CD4-positive, CD25-positive, alpha-beta regulatory T cell (primary cell): ENCODE measurements at places on chromosomes 5 and 9. TPM values are rescaled to one million over a fixed set of nuclear protein-coding genes. Genes with fewer than 3 reads are reported as not detected.

The C9orf153 gene
- not detected for polyA plus RNA-seq

The IL17B gene
- not detected for polyA plus RNA-seq

The DMRT2 gene
- polyA plus RNA-seq, result not detected

The GABRA1 gene
- polyA plus RNA-seq, result not detected

The NFIB gene
- not detected for polyA plus RNA-seq

The C9 gene
- not detected for polyA plus RNA-seq

GRCh38 chr5:68252673-68253623 lies 37.4 kb downstream of the PIK3R1 start:
- peak; percentile 38 for DNase-seq

DNA sequence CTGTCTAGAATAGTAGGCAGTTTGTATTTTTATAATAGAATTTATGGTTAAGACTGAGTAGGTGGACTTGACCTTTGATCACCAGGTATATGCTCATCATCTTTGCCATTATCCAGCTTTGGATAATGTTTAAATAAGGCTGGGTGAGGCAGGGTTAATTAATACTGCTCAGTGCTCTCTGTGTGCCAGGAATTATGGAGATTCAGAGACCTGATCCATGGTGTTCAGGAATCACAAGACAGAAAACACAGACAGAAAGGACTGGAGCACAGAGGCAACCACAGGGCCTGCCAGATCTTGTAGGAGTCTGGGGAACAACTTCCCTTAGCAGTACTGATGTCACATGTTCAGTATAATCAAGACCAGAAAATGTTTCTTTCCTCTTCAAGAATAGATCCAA lies 186.3 kb upstream of the ADCY2 start:
- no peak for DNase-seq

- no peak for DNase-seq
Measured at GRCh38 chr5:142405023-142405422, 80.2 kb upstream of the SPRY4 start.

DNA sequence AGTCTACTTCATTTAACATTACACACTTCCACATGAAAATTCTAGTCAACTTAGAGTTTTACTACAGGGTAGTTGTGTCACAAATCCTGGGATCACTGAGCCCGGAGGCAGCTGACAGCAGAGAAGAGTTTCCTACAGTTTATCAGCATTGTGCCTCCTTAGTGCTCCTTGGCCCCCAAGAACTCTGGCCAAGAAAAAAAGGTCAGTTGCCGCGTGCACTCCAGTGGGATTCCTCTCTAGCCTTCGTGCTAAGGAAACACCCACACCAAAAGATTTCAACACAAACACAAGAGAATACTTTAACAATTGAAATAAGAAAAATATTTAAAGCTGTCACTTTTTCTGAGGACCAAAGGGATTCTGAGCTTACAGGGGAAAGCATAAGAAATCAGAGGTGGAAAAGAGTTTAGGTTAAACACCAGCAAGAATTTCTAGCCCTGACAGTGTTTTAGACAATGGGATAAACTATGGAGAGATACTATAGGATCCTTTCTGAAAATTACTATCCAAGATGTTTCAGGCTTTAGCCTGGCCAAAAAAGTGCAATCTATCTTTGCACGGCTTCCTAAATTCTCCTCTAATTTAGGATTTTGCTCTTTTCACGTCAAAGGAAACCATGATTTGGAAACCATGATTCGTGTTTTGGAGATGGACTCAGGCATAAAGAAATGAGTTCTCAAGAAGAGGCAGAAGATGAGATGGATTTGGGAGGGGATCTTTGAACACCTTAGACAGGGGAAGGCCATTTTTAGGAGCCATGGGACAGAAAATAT lies 606.8 kb downstream of the RAB3C start:
- no peak for DNase-seq

DNA sequence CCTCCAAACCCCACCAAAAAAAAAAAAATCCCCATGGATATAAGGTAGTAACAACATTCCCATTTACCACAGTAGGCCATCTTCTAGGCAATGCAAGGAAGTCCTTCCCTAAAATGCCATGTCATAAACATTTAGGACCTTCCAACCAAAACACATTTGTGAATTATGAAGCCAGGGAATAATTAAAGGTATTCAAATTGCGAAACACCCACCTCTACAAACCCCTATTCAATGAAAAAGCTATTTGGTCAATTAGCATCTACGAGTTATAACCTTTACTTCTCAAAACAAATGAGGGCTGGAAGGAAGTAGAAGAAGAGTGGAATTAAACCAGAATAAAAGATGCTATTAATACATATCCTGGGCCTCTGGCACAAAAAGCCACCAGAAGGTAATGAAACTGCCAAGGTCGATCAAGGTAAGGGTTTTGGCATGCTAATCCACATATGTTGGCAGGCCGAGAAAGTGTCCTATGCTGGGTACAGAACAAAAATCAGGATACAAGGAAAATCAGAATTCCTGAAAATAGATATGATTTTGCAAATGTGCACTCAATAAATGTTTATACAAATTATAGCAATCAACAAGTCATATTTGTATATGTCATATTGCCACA lies 47.7 kb downstream of the MTMR12 start:
- no peak for DNase-seq

GRCh38 chr5:154521756-154522155 lies 43.7 kb upstream of the HAND1 start:
- no peak for DNase-seq

DNA sequence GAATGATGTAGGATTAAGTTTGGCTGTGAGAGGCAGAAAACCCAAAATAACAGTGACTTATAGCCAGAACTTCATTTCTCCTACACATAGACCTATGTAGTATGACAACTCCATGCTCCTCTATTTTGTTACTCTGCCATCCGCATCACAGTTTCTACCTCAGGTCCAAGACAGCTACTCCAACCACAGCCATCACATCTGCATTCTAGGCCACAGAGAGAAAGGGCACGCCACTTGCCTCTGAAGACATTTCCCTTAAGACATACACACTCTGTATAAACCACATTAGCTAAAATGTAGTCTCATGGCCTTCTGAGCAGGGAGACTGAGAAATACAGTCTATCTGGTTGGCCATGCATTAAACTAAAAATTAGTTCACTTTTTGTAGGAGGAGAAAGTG lies 10.0 kb downstream of the SPINK4 start:
- no peak for DNase-seq

GRCh38 chr5:74131250-74131649 lies 505.3 kb downstream of the ARHGEF28 start:
- DNase-seq, result no peak

- no peak for DNase-seq
Measured at GRCh38 chr9:111572950-111573604, 26.4 kb downstream of the PTGR1 start.

- no peak for DNase-seq
Measured at GRCh38 chr9:74570879-74571512, 73.9 kb downstream of the RORB start.

GRCh38 chr5:3742750-3743149 lies 147.1 kb downstream of the IRX1 start:
- DNase-seq, result no peak

GRCh38 chr5:139295346-139296057 lies 2.0 kb downstream of the MATR3 start:
- DNase-seq, result no peak

GRCh38 chr9:71279151-71279739 lies 157.8 kb upstream of the TRPM3 start:
- no peak for DNase-seq

- DNase-seq, result no peak
Measured at GRCh38 chr9:32783168-32783891, at the start of gene TMEM215. TSS of gene TMEM215 (plus strand) at chr9:32783540. CDS start at chr9:32784184, 644 bp downstream.
